Activated naive CD8-positive, alpha-beta T cell treated with anti-CD3 and anti-CD28 coated beads, Interleukin-2, amount 10 ng/mL, durations not matched to agents 7 days and 5 days (primary cell): ENCODE measurements at places on chromosomes 7 and 10. TPM values are rescaled to one million over a fixed set of nuclear protein-coding genes. Genes with fewer than 3 reads are reported as not detected.

Gene VIPR2
- total RNA-seq, result 0.99 TPM

Gene SAMD9L
- 107 TPM for total RNA-seq

Gene NME8
- not detected for total RNA-seq

Gene SPDYE8
- total RNA-seq, result not detected

Gene CYP2W1
- not detected for total RNA-seq

DNA sequence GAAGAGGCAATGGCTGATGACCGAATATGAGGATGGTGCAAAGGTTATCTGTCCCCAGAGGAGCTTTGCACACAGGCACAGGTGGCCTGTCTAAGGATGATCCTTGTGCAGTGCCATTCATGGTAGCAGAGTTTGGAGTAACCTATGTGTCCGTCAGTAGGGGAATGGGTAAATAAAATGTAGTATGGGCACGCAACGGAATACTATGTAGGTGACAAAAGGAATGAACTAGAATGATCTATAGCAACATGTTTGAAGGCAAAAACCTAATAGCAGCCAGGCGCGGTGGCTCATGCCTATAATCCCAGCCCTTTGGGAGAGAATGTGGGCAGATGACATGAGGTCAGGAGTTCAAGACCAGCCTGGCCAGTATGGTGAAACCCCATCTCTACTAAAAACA, 41.6 kb upstream of the ECHDC3 start:
- no peak for DNase-seq

DNA sequence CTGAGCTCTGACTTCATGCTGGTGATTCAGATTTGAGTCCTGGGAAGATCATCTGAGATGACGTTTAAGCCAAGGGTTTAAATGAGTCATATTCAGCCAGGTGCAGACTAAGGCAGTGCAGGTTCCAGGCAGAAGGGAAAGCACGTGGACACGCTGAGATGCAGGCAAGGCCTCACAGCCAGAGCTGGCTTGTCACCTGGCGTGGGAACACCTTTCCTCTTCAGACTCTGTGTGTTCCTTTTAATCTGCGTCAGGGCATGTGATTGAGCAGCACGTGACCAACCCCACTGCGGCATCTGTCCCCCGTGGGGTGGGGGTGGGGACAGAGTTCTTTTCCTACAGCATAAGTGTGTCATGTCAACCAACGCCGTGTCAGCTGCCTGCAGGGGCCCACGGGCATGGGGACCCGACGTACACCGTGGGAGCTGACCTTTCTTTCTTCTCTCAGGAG, 10.7 kb upstream of the IDI2 start:
- DNase-seq, result no peak

DNA sequence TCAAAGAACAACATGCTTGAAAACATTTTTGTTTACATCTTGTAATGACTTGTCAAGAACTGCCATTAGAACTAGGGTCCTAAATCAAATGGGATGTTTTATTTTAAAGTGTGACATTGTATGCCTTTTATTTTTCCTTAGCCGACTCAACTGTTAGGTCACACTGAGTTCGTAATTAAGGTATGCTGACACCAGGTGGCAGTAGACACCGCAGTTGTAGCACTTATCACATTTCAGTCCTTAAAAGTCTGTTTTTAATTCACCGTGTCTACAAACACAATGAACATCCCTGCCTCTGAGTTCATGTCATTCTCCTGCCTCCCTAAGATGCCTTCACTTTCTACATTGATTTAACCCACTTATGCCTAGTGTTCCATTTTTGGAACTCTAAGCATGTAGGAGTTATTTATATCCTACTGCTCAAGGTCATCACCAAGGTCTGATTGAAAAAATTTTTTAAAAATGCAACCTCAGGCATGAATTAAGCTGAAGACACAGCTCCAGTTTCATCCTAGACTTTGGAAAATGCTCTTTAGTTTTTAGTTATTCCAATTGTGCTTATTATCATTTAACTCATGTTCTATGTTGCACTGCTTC, 186.1 kb downstream of the BMPER start:
- no peak for DNase-seq

- DNase-seq, result no peak
Measured at GRCh38 chr7:13602036-13602435, 387.4 kb downstream of the ETV1 start.

DNA sequence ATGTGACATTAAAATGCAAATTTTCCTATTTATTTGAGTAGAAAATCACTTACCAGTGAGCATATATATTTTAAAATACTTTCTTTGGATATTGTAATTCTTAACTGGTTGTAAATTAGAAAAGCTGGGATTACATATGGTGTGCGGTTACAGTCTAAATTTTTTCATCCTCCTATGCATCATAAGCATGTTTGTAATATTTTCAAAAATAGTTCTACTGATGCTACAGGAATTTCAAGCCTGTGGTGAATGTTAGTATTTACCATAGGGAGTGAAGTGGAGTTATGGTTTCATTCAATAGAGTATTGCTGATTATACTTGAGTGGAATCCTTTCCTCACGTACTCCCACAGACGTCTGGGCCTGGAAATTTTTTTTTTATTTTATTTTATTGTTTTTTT, 34.6 kb upstream of the ST7 start:
- no peak for DNase-seq

GRCh38 chr7:23335136-23335535, 36.0 kb downstream of the MALSU1 start:
- DNase-seq, result no peak

GRCh38 chr7:74235518-74236268, 18.5 kb downstream of the RFC2 start:
- no peak for DNase-seq

DNA sequence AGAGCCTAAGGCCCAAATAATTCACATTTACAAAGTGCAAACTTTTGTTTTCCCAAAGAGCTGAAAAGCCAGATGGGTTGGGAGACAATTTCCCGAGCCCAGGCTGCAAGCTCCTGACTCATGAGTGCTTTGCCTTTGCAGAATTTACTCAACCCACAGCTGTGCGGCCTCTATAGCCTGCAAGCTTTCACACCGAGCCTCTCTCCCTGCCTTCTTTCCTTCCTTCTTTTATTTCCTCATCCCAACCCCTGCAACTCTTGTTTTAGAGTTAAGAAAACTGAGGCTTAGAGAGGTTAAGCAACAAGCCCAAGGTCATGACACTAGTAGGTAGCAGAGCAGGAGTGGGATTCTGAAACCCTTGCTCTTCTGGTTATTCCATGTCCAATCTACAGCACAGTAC, 203.0 kb upstream of the GPR26 start:
- no peak for DNase-seq

GRCh38 chr7:77248154-77248553, 48.5 kb upstream of the FGL2 start:
- no peak for DNase-seq

DNA sequence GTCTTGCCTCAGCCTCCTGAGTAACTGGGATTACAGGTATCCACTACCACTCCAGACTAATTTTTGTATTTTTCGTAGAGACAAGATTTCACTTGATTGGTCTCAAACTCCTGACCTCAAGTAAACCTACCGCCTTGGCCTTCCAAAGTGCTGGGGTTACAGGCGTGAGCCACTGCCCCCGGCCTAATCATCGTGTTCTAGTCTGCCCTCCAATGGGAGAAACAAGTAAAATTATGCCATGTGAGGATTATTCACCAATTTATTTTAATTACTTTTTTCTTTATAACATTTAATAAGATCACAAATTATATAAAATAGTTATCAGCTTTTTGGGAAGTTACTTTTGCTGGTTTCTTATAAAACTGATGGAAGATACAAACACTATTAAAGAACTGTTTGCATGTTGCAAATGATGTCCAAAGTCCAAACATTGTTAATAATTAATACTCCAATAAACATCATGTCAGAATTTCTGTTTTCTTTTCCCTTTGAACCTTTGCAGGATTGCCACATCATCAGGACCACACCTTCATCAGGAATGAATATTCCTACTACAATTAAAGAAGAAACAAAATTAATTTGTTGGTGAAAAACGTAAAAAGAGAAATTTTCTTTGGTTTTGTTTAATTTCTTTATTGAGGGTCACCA, 786 bp upstream of the AKR1C4 start:
- DNase-seq, result no peak

GRCh38 chr7:106036004-106036403, 72.9 kb downstream of the CDHR3 start:
- DNase-seq, result no peak

GRCh38 chr10:3781468-3782145, 3.4 kb downstream of the KLF6 start:
- peak; percentile 66 for DNase-seq

- no peak for DNase-seq
Measured at GRCh38 chr10:102602272-102603045, 41.8 kb upstream of the TRIM8 start.

GRCh38 chr10:43233601-43234430, 33.0 kb downstream of the RASGEF1A start:
- peak; percentile 15 for DNase-seq

DNA sequence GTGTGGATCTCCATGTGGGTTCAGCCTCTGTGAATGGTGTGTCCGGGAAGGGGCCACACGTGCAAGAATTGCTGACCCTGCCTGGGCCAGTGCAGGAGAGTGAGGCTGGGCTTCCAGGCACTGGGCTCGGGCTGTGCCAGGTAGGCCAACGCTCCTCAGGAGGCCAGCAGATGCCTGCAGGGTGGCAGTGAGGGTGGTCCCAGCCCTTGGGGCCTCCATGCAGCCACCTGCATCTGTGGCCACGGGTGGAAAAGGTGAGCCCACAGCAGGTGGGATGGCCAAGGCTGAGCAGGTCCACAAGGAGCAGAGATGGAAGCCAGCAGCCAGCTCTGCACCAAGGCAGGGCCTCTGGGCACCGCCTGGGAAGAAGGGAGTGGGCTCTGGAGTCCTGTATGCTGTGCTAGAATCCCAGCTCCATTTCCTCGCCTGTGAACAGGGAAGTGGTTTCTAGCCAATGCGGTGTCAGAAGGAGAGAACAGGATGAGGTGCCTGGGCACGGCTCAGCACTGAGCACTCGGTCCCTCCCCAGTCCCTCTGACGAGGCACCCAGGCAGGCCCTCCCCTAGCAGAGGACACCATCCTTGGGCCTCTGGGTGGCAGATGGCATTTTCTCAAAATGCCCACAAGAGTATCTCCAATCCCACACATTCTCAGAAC, 31.1 kb upstream of the RET start:
- peak; percentile 20 for DNase-seq

GRCh38 chr10:209357-209756, 74.1 kb downstream of the ZMYND11 start:
- no peak for DNase-seq

- DNase-seq, result no peak
Measured at GRCh38 chr10:50470345-50470744, 153.4 kb downstream of the SGMS1 start.
